ENCODE measurements at places on chromosomes 4 and X.

DNA sequence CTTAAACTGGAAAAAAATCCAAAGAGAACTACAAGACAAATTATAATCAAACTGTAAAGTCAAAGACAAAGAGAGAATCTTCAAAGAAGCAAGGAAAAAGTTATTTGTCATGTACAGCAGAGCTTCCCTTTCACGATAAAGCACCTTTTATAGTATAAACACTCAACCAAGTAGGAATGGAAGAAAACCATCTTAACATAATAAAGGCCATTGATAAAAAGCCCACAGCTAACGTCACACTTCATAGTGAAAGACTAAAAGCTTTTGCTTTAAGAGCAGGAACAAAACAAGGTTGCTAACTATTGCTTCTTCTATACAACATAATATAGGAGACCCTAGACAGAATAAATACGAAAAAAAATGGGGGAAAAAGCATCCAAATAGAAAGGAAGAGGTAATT lies 595.7 kb upstream of the POU3F4 start:
- no peak for DNase-seq

DNA sequence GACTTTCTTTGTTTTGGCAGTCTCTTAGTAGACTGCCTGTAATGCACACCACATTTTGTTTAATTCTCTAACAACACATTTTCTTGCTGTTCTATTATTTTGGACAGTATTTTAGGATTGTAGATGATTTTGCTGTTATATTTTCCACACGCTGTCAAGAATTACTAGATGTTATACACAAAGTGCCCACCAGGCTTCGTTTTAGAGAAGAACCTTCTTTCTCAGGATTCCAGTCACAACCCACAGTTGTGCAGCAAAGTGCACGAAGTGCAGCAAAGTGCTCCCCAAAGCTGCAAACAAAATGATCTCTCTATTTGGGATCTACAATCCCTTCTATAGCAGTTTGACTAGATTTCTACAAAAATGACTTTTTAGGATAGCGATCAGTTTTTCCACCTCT lies 2.4 kb downstream of the ZNF141 start:
- no peak for DNase-seq

GRCh38 chrX:148825696-148826095 lies 325.3 kb downstream of the AFF2 start:
- no peak for DNase-seq

DNA sequence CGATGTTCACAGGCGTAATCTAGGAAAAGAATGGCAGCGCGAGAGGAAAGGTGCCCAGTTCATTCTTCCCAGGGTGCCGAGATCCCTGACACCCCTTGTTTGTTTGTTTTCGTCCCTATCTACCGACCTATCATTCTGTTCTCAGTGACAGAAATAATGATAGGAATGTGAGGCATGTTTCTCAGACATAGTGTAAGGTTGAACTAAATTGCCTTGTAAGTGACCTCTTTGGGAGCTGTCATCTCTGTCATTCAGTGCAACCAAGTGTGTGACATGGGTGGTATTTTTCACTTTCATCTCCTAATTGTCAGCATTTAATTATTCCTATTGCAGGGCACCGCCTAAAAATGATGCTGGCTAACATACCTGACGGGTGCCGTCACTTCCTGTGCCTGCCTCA lies 24.4 kb downstream of the CLDN22 start:
- no peak for DNase-seq

DNA sequence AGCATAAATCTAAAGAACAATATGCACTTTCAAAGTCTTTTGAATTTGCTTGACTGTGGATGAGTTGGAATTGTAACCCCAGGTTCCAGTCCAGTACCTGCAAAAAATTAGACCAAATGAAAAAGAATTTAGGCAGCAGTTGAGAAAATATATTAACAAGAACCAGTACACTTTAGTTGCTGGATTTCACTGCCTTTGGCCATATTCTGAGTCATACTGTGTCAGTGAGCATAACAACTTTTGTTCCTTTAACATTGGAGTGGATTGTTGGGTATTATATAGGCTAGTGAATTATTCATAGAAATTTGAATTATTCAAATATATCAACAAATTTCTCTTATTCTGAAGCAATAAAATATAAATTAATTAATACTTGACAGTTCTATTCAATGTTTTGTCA lies 101.5 kb upstream of the SMAD1 start:
- no peak for DNase-seq

- no peak for DNase-seq
Measured at GRCh38 chrX:118824173-118824730, 628 bp downstream of the ZCCHC12 start.

- no peak for DNase-seq
Measured at GRCh38 chrX:26922278-26922677, 540.9 kb downstream of the PPP4R3C start.

DNA sequence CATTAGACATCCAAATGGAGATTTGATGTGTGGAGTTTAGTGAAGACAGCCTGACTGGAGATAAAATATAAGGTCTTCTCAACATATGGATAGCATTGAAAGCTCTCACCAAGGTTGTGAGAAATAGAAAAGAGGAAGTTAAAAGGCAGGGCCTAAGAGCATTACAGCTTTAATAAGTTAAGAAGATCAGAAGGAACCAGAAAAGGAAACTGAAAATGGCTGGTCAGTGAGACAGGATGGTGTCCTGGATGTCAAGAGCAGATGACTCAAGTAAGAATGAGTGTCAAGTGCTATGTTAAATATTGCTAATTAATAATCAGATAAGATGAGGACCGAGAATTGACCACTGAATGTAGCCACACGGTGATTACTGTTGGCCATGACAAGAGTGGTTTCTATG lies 642.9 kb downstream of the STPG2 start:
- DNase-seq = no peak

GRCh38 chr4:145769450-145770037 lies 89.6 kb downstream of the C4orf51 start:
- DNase-seq = no peak

- no peak for DNase-seq
Measured at GRCh38 chr4:71537551-71538065, 198.8 kb downstream of the SLC4A4 start.

Data from esophagus squamous epithelium (tissue), 5 donors.